ENCODE measurements at places on chromosomes 12 and 14.

GRCh38 chr12:28939427-28939826 lies 209.7 kb upstream of the FAR2 start:
- no peak for DNase-seq

GRCh38 chr12:12182703-12183365 lies 84.0 kb downstream of the LRP6 start:
- no peak for DNase-seq

- DNase-seq: peak; percentile 63
These were observed 86.9 kb upstream of the TTC7B start for GRCh38 chr14:90903101-90903500.

GRCh38 chr12:6262623-6263022 lies 47.9 kb upstream of the PLEKHG6 start:
- no peak for DNase-seq

DNA sequence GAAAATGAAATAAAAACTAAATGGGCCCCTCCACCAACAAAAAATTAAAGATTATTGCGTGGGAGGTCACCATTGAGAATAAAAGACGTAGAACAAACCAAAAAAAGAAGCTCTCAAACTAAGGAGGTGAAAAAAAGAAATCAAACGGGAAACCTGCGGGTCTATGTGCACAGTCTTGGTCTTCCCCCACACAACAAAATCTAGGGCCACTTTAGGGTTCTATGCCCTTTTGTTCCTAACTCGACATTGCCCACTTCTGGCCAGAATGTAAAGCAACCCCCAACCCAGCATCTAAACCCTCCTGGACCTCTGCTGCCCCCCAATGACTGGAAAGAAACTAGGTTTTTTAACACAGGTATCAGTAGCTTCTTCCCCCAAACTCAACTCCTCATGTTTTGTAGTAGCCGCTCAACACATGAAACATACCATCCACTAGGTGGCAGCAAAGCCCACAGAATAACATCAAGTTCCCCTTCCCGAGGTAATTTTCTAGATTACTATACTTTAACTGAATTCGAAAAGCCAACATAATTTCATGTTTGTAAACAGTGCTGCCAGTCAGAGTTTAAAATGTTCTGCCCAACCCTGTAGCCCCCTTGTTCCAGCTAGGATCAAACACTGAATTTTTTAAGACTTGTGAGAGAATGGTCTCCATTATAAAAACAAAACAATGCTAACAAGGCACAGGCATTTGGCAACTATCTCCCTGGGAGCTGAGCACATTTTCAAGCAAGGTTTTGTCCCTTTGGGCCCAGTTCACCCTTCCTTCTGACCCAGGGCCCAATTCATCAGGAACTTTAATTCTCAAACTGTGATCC lies 18.7 kb downstream of the DAD1 start:
- DNase-seq: peak; percentile 88

DNA sequence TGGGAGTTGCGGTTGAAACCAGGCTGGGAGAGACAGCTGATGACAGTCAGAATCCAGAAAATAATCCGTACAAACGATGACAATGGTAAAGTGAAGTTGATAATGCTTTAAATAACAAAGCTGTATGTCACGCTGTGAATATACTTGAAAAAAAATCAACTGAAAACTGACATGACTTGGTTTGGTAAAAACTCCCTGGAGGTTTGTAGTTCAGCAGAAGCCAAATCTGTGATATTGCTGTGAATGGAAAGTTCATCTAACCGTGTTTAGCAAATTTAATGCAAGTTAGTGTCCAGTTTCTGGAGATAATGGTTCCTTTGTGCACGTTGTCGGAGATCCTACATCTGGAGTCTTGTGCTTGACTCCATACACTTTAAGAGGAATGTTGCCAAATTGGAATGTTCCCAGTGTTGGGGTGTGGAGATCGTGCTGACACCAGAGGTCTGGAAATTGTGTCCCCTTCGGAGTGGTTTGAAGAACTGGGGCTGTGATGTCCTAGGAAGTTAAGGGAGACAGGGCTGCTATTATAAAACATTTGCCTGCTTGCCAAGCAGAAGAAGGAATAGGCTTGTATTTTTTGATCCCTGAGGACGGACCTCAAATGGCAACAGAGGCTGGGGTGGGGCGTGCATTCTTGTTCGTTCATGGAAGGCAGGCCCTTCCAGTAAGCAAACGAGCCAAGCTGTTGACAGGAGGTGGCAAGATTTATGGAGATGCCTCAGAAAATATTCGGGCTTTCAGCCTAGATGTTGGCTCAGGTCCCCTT lies 30.6 kb downstream of the PPFIBP1 start:
- no peak for DNase-seq

DNA sequence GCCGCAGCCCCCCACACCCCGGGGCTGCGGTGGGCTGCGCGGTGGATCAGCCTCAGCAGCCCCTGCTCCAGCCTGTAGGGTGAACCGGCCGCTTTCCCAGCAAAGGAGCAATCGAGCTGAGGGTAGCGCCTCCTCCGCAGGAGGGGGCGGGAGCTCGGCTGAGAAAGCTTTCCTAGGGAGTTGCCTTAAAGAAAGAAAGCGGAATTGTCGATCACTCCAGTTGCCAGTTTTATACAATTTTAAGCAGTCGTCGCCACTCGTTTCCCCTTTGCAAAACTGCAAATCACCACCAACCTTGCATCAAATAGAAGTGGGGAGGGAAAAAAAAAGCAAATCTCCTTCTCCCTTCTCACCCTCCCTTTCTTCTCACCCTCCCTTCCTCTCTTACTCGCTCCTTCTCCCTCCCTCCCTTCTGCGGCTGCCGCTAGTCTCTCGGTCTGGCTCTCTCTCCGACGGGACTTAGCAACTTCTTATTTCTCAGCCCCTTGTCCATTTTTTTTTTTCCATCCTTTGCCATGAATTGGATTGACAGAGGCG lies at the start of gene PDE3A:
PDE3A (plus strand) TSS at position 424 of the 537 bp plus-strand sequence. CDS start 748 bp downstream, outside the sequence.
- no peak for DNase-seq
